Mucosa of gallbladder (tissue), 1 donor: ENCODE measurements at places on chromosomes 2 and 18. TPM values are rescaled to one million over a fixed set of nuclear protein-coding genes. Genes with fewer than 3 reads are reported as not detected.

DNA sequence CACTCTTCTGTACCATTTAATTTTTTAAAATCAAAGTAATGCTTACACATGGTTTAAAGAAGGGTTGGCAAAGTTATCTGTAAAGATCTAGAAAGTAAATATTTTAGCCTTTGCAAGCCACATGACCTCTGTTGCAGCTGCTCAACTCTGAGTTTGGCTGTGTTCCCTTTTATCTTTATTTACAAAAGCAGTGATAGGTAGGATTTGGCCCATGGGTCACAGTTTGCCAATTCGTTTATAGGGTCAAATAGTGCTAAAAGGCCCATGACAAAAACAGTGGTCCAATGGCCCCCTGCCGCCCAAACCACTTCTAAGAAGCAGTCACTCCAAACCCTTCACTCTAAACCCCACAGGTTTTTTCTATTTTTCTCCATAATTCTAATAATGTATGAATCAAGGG is 124.8 kb downstream of the PARD3B start:
- DNase-seq: no peak

The PRSS56 gene
- total RNA-seq: not detected

DNA sequence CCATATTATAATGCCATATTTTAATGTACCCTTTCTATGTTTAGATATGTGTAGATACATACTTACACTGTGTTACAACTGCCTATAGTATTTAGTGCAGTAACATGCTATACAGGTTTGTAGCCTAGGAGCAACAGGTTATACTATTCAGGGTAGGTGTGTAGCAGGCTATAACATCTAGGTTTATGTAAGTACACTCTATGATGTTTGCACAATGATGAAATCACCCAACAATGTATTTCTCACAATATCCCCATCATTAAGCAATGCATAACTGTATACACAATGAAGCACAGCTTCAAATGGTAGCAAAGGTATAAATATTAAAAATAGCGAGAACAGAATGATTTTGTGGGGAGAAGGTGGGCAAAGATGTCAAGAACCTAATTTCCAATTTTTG is 117.8 kb downstream of the DYM start:
- DNase-seq: no peak

DNA sequence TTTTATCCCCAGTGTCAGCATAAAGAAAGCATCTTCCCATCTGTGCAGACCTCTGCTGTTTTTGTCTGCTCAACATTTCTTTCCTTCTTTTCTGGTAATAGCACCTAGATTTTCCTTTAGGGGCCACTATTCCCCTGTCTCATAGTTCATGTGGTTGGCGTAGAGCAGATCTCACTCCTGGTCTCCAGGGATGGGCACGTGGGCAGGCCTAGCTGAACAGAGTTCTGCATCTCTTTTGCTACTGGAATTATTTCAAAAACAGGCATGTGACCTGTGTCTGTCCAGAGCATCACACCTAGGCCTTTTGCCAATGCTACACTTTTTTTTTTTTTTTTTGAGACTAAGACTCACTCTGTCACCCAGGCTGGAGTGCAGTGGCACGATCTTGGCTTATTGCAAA is 17.7 kb upstream of the ICOS start:
- DNase-seq: no peak

GRCh38 chr18:61569176-61569892 is 236.1 kb downstream of the CDH20 start:
- DNase-seq: no peak

The INPP1 gene
- 41.8 TPM for total RNA-seq

The TTN gene
- total RNA-seq: 92.5 TPM

- DNase-seq: peak; percentile 28
These were observed 17.2 kb downstream of the IFIH1 start for GRCh38 chr2:162301151-162301804.

DNA sequence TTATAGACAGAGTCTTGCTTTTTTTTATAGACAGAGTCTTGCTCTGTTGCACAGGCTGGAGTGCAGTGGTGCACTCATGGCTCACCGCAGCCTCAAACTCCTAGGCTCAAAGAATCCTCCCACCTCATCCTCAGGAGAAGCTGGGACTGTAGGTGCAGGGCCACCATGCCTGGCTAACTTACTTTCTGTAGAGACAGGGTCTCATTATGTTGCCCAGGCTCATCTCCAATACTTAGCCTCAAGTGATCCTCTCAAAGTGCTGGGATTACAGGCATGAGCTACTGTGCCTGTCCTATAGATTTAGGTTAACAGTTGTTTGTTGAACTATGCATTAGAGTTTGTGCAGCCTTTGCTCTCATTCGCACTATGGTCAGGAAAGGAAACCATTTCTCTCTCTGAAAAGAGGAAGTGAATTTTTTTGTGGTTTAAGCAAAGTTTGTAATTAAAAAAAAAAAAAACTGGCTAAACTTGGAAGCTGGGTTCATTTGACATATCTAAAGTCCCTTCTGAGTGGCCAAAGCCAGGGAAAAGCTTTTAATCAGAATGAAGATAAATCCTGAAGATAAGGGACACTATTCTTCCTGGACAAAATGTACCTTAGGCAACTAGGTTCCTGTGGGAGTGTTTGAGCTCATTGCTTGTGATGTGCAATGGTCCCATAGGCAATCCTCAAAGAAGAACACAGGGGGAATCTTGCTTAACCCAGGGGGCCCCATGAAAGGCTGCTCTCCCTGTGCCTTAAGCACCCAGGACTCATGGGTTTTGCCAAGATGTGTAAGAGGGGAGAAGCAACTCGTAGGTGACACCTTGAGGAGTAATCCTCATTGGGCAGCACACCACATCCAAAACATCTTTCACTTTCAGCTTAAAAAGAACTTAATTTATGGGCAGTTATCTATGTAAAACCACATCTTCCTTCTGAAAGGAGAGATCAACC is 201.7 kb downstream of the MREG start:
- no peak for DNase-seq

- DNase-seq: no peak
These were observed 157.7 kb downstream of the ZNF385B start for GRCh38 chr2:179703702-179704101.

The IL1A gene
- total RNA-seq: 0.66 TPM

The LYPD6 gene
- total RNA-seq: 30.1 TPM

The TBR1 gene
- total RNA-seq: not detected

DNA sequence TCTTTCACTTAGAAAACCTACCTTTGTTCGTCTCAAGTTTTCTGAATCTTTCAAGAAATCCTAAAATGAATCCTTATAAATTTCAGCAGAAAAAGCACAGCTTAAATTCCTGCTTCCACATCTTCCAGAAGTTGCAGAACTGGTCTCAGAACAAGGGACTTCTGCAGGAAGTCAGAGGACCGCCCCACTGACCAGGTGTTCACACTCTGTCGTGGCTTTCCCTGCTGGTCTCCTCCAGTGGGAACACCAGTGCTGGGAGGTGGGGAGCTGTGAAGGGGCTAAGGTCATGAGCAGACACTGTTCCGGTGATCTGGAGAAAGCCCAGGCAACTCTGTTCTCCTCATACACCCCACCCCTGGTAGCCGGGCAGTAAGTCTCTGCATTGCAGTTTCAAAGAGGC is 3.5 kb downstream of the FAM110C start:
- DNase-seq: no peak

- DNase-seq: no peak
These were observed 57.5 kb downstream of the MCFD2 start for GRCh38 chr2:46857871-46858701.

DNA sequence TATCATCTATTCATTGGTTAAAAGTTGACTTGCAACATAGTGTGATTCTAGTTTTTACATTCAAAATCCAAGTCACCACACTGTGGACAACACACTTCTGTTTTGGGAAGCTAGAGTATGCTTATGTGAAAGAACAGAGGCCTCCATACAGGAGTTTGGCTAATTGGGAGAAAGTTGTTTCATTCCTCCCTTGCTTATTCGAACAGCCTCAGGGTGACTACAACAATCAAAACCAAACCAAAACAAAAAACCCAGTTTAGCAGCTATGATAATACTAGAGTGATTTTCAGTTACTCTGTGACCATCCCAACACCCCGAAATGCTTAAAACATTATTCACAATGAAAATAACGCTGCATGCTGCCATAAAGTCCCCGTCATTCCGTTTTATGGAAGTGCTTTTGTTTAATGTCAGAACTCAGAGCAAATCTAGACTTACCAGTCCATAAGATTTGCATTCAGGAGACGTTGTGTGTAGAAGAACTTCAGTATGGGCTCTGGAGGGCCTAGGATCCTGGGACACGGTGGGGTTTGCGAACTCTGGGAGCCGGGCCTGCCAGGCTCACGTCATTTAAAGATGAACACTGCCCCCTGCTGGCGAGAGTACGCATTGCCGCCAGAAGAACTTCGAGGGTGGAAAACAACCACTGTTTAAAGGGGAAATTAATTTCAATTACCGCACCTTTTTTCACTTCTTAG is 111.4 kb downstream of the FTCDNL1 start:
- DNase-seq: peak; percentile 62

GRCh38 chr18:34965108-34965507 is 76.1 kb upstream of the MAPRE2 start:
- no peak for DNase-seq
